ENCODE measurements at places on chromosomes 16 and 17.

- H3K27me3 ChIP-seq: peaks cover 44% of the 10 kb centered on the region
- no peak overlapping the region for H3K27ac ChIP-seq
- no peak overlapping the region for H3K4me3 ChIP-seq
- H3K4me1 ChIP-seq: peaks cover 2% of the 10 kb centered on the region
These were observed 6.5 kb downstream of the NXN start for GRCh38 chr17:973053-973452.

DNA sequence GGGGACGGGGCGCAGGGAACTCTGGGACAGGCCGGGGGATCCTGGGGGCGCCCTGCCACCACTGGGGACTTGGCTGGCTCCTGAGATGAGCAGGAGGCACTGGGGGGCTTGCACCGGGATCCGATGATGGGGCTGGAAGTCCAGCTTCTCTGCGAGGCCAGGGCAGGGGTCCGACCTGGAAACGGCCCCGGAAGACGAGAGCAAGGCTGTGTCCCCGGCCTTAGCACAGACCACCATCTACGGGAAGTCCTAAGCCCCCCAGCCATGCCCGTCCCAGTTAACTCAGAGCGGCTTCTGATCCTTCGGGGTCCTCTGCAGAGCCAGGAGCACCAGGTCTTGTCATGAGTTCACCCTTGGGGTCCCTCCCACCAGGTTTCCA, 573 bp downstream of the CDT1 start:
- H3K4me1 ChIP-seq: peaks cover 42% of the 10 kb centered on the region
- peak overlapping the region; percentile 77 for H3K27ac ChIP-seq
- no peaks in the 10 kb centered on the region for H3K27me3 ChIP-seq
- H3K36me3 ChIP-seq: peaks cover 28% of the 10 kb centered on the region
- no peak for DNase-seq

DNA sequence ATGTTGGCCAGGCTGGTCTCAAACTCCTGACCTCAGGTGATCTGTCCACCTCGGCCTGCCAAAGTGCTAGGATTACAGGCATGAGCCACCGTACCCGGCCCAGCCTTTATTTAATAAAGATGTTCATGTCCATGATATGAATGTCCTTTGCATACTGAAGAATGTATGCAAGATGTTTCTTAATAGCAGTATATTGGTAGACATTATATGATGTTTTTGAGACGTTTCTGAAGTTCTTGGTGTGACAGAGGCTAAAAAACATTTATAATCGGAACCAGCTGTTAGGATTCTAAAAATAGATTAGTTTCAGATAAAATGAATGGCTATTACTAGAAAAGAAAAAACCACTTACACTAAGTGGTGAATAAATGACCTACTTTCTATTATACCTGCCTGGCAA, 11.8 kb downstream of the PDZD9 start:
- H3K4me3 ChIP-seq: no peak overlapping the region
- H3K27ac ChIP-seq: no peak overlapping the region
- no peak for DNase-seq

DNA sequence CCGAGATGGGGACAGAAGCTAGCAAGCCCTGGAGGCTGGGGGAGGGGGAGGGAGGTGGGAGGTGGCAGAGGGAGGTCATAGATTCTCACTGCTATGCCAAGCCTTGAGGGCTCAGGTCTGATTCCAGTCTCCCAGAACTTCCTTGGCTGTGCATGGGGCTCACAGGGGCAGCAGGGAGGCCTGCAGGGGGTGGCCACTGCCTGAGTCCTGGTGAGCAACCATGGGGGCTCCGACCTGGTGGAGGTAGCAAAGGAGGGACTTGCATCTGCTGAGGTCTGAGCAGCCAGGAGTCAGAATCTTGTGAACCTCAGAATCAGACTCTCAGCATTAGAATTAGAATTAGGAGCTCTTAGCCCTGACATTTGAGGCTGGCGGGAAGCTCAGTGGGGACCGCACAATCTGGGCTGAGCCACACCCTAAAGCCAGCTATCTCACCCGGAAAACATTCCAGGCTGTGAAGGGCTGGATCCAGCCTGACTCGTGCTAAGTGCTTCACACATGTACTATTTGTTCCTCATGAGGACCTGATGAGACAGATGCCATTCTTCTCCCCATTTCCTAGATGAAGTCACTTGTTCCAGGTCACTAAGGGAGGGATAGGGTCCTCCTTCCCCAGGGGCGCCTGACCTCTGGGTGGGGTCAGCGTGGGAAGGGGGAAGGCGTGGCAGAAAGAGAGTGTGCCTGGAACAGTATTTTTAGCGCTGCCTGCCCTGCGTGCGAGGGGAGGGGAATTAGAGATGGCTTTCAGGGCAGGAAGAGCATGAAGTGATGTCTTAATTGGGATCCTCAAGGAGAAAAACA, 17.3 kb upstream of the KCNJ12 start:
- H3K4me3 ChIP-seq: no peak overlapping the region
- H3K4me1 ChIP-seq: no peaks in the 10 kb centered on the region
- no peak for DNase-seq
- no peak overlapping the region for H3K27ac ChIP-seq

GRCh38 chr17:13518261-13519000, 83.3 kb downstream of the HS3ST3A1 start:
- H3K27me3 ChIP-seq: peaks cover 3% of the 10 kb centered on the region
- no peak for DNase-seq
- no peak overlapping the region for H3K4me3 ChIP-seq
- H3K4me1 ChIP-seq: no peaks in the 10 kb centered on the region
- no peaks in the 10 kb centered on the region for H3K36me3 ChIP-seq

- H3K27ac ChIP-seq: no peak overlapping the region
- no peak for DNase-seq
- no peak overlapping the region for H3K4me3 ChIP-seq
- H3K4me1 ChIP-seq: no peaks in the 10 kb centered on the region
- H3K36me3 ChIP-seq: no peaks in the 10 kb centered on the region
These were observed 46.2 kb downstream of the MYH3 start for GRCh38 chr17:10610884-10611283.

GRCh38 chr17:67417507-67417906, 40.4 kb downstream of the PITPNC1 start:
- H3K4me1 ChIP-seq: peaks cover 42% of the 10 kb centered on the region
- H3K4me3 ChIP-seq: no peak overlapping the region
- no peak for DNase-seq

- H3K27ac ChIP-seq: no peak overlapping the region
- no peak for DNase-seq
- no peak overlapping the region for H3K4me3 ChIP-seq
- peaks cover 8% of the 10 kb centered on the region for H3K27me3 ChIP-seq
- H3K36me3 ChIP-seq: no peaks in the 10 kb centered on the region
These were observed 266.5 kb upstream of the PSMD7 start for GRCh38 chr16:74030000-74030706.

DNA sequence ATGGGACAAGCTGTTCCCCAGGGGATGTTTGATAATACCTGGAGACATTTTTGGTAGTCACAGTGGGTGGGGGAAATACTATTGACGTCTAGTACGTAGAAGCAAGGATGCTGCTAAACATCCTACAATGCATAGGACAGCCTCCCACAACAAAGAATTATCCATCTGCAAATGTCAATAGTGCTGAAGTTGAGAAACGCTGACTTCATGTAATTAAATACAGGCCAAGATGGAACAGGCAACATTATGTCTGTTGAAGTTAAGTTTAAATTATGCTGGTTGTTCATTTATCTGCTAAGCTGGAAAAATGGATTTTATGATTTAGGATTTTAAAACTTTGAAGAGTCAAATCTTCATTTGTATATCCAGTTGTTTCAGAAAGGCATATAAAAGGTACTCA, 341.2 kb upstream of the DYNLRB2 start:
- peaks cover 2% of the 10 kb centered on the region for H3K27me3 ChIP-seq
- H3K4me1 ChIP-seq: no peaks in the 10 kb centered on the region
- no peak overlapping the region for H3K4me3 ChIP-seq
- DNase-seq: no peak

DNA sequence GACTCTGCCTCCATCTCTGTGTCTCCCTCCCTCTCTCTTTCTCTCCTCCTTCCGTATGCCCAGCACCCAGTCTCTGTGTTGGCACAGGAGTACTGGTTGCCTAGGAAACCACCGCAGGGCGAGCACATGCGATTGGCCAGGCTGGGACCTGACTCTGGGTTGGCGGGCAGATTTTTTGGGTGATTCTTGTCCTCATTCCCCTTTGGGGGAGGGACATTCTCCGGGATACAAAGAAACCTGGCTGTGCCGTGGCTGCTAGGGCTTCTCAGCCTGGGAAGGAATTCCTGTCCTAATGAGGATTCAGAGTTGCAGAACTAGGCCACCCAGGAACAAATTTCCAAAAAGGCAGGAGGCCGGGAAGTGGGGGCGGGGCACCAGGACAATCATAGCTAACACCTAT, 168.9 kb downstream of the SHISA9 start:
- no peaks in the 10 kb centered on the region for H3K27me3 ChIP-seq
- no peak overlapping the region for H3K27ac ChIP-seq
- no peaks in the 10 kb centered on the region for H3K36me3 ChIP-seq
- H3K4me1 ChIP-seq: no peaks in the 10 kb centered on the region
- H3K4me3 ChIP-seq: no peak overlapping the region

DNA sequence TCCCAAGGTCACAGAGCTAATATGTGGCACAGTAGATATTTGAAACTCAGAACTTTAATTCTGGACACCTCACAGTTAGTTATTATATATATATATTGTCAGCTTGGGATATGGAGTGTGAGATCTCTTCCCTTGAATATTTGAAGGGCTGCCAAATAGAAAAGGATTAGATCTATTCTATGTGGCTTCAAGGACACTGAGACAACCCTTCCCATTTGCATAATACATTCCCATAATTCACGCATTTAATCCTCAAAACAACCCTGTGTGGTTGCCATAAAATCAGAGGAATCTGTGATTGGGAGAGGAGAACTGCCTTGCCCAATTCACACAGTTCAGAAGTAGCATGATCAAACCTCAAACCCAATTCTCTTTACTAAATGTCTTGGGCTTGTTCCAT, 365.8 kb upstream of the DYNLRB2 start:
- no peak overlapping the region for H3K27ac ChIP-seq
- DNase-seq: no peak
- H3K27me3 ChIP-seq: peaks cover 2% of the 10 kb centered on the region
- H3K4me1 ChIP-seq: no peaks in the 10 kb centered on the region
- H3K4me3 ChIP-seq: no peak overlapping the region

DNA sequence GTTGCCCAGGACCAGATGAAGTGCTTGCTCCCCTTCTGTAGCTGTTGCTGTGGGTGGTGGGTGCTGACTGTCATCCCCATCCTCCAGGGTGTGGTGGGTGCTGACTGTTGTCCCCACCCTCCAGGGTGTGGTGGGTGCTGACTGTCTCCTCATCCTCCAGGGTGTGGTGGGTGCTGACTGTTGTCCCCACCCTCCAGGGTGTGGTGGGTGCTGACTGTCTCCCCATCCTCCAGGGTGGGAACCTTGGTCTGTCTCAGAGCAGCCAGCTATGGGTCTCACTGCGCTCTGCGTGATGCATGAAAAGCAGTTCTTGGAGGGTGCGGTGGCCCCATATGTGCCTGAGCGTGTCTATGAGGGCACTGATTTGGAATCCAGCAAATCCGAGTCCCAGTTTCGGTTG, 163.8 kb downstream of the RPTOR start:
- H3K4me1 ChIP-seq: peaks cover 79% of the 10 kb centered on the region
- no peak overlapping the region for H3K27ac ChIP-seq
- no peak for DNase-seq
- no peak overlapping the region for H3K4me3 ChIP-seq
- H3K27me3 ChIP-seq: no peaks in the 10 kb centered on the region

DNA sequence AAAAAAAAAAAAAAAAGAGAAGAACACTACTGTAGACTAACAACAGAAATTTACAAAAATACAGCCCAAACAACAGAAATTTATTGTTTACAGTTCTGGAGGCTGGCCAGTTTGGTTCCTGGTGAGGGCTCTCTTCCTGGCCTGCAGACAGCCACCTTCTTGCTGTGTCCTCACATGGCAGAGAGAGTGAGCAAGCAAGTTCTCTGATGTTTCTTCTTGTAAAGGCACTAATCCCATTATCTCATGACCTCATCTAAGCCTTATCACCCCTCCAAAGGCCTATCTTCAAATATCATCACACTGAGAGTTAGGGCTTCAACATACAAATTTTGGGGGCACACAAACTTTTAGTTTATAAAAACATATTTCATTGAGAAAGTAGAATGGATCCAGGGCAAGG, 7.3 kb downstream of the ARSG start:
- peaks cover 11% of the 10 kb centered on the region for H3K36me3 ChIP-seq
- H3K4me3 ChIP-seq: no peak overlapping the region
- no peaks in the 10 kb centered on the region for H3K27me3 ChIP-seq
- no peak for DNase-seq
- H3K27ac ChIP-seq: no peak overlapping the region
- peaks cover 60% of the 10 kb centered on the region for H3K4me1 ChIP-seq

GRCh38 chr16:10744370-10745030, 858 bp downstream of the NUBP1 start:
- H3K4me1 ChIP-seq: peaks cover 55% of the 10 kb centered on the region
- H3K27ac ChIP-seq: peak overlapping the region; percentile 98
- peaks cover 31% of the 10 kb centered on the region for H3K36me3 ChIP-seq
- no peaks in the 10 kb centered on the region for H3K27me3 ChIP-seq
- DNase-seq: no peak
- peak overlapping the region; percentile 81 for H3K4me3 ChIP-seq

DNA sequence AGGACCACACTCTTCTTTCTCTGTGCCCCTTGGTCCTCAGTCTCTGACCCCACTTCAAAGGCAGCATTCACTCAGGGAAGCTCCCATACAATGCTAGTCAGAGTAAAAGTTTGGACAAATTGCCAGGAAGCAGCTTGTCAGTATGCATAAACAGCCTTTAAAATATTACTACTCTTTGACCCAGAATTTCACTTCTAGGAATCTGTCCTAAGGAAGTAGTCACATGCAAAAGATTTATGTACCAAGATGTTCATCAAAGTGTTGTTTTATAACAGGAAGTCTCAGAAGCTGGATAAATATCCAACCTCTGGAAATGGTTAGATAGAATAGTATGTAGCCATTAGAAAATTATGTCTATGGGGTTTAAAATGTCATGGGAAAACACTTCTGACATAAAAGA, 31.0 kb downstream of the MAPT start:
- no peaks in the 10 kb centered on the region for H3K4me1 ChIP-seq
- no peaks in the 10 kb centered on the region for H3K36me3 ChIP-seq
- no peak overlapping the region for H3K4me3 ChIP-seq
- no peak overlapping the region for H3K27ac ChIP-seq
